CD8-positive, alpha-beta memory T cell (primary cell): ENCODE measurements at places on chromosomes 2 and 18. TPM values are rescaled to one million over a fixed set of nuclear protein-coding genes. Genes with fewer than 3 reads are reported as not detected.

Gene DUSP19
- total RNA-seq: 3.6 TPM

Gene RAD51AP2
- total RNA-seq: not detected

DNA sequence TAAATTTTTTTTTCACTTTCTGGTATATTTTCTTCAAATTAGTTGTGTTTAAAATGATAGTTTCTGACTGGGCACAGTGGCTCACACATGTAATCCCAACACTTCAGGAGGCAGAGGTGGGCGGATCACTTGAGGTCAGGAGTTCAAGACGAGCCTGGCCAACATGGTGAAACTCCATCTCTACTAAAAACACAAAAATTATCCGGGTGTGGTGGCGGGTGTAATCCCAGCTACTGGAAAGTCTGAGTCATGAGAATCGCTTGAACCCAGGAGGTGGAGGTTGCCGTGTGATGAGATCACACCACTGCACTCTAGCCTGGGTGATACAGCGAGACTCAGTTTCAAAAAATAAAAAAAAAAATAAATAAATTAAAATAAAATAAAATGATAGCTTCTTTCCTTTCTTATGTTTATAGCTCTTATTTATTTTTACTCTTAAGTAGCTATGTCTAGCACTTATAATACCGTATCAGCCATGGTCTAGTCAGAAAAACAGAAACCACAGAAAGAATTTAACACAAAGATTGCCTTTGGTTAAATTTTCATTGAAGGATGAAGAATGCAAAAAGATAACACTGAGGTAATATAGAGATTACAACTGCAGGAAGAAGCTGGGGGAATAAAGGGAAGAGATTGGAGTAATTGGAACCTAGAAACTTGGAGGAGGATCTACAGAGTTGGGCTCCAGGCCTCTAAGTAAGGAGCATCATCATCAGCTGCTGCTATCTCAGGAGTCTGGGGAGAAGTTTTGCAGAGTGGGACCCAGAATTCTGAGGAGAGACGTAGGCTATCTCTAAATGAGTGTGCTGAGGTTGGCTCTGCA lies 54.7 kb upstream of the MBOAT2 start:
- DNase-seq: no peak

DNA sequence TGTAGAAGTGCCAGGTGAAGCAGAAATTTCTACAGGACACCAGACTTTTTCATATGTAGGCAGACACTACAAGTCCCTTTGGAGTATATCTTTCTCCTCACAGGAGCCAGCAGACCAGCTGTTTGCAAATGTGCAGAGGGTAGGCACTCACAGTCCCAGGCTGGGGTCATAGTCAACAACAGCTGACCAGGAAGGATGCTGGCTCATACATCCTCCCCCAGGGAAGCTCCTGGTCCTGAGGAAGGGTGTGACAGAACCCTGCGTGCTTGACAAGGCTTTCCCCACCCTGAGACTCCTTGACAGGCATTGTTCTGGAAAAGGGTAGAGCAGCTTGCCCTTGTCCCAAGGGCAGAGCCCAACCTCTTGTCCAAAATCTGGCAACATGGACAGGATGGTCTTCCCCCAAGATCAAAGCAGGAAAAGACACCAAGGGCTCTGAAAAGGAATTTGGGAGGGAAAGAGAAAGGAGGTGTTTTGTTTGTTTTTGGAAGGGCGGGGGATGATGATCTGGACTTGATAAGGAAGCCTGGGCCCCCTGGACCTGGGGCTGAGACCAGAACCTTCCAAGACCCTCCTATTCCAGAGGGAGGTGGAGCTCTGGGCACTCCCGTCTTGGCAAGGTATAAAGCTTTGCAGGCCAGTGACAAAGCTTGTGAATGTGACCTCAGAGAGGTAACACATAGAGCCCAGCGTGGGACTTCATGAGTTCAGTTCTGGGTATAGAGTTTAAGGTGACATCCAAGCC lies 87.1 kb downstream of the GFPT1 start:
- no peak for DNase-seq

DNA sequence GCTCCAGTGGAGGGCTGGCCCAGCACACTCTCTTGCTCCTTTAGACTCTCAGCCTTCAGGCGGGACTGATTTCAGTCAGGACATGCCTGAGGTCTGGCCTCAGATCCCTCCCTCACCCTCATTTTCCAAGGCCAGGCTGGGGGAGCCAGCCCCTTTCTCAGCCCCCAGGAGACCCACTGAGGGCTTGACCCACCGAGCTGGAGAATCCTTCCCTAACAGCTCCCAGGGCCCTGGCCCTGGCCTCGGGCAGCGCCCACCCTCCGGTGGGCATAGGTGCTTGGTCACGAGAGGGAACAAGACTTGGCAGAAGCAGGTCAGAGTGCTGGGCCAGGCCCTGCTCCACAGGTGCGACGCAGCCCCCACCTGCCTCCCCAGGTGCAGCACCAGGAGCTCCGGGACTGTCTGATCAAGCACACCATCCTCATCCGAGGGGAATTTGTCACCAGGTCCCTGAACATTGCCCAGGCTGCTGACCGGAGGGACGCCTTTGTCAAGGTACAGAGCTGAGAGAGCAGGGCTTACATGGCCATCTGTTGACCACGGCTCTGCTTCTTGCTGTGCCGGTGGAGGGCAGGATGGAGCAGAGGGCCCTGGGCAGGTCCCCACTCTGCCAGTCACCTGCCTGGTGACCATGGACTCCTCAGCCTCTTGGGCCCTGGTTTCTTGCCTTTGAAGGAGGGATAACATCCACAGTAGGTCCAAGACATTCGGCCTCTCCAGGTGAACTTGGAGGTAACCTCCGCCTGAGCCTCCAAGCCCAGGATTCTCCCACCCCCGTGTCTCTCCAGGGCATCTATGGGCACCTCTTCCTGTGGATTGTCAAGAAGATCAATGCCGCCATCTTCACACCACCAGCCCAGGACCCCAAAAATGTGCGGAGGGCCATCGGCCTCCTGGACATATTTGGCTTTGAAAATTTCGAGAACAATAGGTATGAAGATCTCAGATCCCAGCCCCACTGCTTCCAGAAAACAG lies 46.3 kb downstream of the MYO7B start:
- DNase-seq: no peak

GRCh38 chr2:195619590-195619989 lies 37.4 kb upstream of the SLC39A10 start:
- no peak for DNase-seq

Gene AMER3
- not detected for total RNA-seq

- DNase-seq: no peak
Observed at GRCh38 chr2:229642371-229642770, 72.0 kb downstream of the DNER start.
